ENCODE measurements at places on chromosomes 4 and X. TPM values are rescaled to one million over a fixed set of nuclear protein-coding genes. Genes with fewer than 3 reads are reported as not detected.
A peak's percentile ranks its signal among the peaks of the same experiment; 100 is the strongest.

DNA sequence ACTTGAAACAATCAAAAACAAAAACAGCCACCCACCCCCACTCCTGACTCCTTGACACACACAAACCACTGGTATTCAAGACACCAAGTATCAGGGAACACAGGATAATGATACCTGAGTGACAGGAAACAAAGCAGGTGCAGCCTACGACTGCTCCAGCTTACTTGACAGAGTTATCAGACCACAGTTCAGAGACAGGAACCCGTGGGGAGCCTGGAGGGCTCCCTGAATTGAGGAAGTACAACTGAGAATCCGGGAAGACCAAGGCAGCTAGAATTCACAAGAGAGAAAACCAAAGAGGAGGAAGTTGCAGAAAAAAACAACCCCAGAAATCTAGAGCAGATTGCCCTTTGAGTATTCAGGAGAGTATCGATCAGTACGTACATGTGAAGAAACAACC is 20.5 kb downstream of the COMMD8 start:
- DNase-seq = no peak

- DNase-seq = no peak
Observed at GRCh38 chrX:38052096-38052495, 45.7 kb downstream of the SYTL5 start.

DNA sequence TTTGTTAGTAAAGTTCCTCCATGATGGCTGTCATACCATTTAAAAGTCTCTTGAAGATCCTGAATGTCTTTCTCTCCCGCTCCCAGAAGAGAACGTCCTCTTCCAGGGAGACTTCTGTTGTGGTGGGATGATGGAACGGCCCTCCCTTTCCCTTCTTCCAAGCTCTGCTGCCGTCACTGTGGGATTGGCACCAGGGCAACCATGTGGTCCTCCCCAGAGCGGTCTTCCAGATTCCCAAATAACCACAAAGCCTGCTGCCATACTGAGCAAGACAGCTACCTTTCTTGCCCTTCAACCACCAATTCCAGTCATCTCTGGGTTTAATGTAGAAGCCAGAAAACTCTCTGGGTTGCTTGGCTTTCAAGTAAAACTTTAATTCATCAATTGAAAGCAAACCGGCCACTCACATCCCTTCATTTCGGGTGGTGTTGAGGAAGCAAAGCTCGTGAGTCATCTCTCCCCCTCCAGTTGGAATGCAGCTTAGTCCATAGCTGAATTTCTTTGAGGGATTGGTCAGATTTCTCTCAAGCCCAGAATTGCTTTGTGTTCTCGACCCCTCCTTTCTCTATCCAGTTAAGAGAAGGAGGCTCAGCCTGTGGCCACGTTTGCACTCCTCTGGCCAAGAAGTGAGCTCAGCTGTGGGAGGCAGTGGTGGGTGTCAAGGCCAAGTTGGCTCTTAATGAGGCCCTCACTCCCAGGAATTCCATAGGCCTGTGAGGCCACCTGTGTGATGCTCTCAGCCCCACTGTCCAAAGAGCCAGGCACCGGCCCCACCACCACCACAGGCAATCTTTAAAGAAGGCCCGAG is 36.9 kb downstream of the FHDC1 start:
- no peak for DNase-seq

Gene BRS3
- not detected for total RNA-seq

Gene PLK4
- 5.0 TPM for total RNA-seq

- peak; percentile 59 for DNase-seq
Observed at GRCh38 chr4:304969-305680, at the start of gene ZNF732. Gene ZNF732, minus strand, starts transcription at chr4:305474. Its CDS starts 164 bp downstream, at chr4:305310.

DNA sequence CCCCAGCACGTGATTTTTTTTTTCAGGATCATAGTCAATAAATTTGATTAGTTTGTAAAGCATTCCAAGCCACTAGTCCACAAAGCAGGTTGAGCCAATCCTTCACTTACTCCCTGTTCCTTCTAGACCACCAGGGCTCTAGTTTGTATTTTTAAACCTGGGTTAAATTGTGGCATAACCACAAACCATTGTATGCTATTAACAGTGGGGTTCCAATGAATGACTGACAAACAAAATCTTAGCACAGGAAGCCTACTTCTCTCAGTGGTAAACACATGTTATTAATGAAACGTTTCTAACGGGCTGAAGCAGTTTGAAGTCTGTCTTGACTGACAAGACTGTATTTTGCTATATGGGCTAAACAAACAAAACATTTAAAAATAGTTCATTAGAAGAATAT is 48.6 kb upstream of the GYPA start:
- no peak for DNase-seq

DNA sequence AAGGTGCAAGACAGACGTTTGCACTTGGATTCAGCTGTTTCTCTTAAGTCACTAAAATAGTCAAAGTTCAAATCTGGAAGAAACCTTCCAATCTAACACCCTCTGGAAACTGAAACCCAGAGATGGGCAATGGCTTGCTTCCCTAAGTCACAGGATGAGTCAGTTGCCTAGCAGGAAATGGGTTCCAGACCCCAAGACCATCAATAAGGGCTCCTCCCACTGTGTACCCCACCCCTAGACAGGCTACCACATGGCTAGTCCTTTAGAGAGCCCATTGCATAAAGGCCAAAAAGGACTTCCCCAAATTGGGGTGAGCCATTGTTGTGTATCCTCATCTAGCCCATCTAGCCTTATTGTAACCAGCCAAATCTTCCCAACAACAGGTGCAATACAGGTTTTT is 216.2 kb downstream of the HS6ST2 start:
- DNase-seq = no peak

DNA sequence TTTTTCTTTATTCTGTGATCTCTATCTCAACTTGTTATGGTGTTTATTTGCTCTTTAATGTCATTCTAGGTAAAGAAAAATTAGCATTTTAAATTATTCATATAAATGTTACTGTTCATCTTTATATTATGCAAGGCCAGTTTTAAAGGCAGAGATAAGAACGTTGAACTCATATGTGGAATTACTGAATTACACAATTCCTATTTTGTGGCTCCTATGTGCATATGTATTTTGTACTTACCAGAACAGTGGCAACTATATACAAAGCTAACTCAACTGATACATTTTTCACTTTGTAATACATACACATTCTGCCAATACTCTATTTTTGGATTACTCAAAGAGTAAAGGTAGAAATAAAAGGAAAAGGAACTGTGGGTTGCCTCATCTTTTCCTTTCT is 533.2 kb upstream of the NR3C2 start:
- no peak for DNase-seq

DNA sequence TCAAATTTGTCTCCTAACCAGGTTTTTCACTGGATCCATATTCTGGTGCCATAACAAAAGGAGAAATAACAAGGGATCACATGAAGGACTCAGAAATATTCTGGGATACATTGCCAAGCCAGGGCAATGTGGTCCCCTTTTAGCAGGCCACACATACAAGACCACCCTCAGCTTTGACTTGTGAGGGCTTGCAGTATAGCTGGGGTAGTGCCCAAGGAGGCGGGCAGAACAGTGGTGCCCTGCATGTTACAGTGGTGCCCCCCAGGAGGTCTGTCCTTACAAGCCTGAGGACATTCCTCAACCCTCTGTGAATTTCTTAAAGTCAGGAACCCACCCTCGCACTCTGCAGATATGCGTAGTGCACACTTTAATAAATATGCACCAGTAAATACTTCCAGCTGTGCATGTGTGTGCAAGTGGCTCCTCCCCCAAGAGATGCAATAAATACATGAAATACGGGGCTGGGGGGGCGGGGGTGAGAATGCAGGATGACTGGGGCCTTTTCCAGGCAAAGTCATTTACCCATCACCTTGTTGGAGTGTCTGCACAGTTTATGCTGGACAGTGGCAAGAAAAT is 34.4 kb upstream of the TBL1X start:
- DNase-seq = no peak

GRCh38 chrX:39144323-39144722 is 343.1 kb downstream of the MID1IP1 start:
- DNase-seq = no peak

DNA sequence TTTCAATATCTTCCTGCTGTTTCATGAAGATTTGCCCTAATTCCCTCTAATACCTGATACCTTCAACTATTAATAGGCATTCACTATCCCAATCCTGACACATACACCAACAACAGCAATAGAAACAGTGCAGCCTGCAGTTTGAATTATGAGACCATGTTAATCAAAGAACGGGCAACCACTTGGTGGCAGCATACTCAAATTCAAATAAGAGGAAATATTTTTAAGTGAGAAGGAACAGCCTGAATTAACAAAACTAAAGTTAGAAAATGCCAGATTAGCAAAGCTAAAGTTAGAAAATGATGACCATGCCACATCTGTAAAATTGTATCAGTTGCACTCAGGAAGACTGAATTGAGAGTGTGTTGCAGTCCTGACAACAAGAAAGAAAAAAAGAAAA is 204.9 kb downstream of the SMARCA1 start:
- no peak for DNase-seq

GRCh38 chrX:9542761-9543111 is 77.9 kb downstream of the TBL1X start:
- DNase-seq = no peak

DNA sequence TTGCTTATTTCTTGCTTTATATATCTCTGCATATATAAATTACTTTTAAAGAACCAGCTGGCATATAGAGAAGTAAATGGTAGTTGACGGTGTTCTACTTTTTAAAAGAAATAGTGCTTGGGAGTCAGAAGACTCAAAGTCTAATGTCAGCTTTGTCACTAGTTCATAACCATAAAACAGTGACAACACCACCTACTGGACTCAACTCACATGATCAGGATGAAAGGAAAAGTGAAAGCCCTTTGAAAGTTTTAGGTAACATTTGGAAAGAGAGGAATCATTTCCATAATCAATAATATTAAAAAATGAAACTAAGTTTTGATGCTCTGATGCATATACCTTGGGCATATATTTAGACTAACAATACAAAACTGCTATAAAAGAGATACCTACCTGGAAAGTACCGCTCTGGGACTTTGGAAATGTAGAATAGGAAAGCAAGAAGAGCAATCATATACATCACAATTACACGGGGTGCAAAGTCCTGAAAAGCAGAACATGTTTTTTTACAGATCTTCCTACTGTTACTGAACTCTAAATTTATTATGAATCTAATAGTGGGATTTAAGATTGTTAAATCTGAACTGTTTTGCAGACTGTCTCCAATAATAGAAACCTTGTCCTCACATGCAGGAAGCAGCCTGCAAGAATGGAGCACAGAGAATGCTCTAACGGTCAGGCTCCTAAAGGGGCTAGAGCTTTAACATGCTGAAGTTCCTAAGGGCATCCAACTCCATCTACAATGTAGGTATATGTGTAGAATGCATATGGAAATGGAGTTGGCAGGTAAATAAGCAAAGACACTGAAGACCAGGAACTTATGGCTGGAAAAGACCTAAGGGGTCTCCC is 15.6 kb downstream of the PAQR3 start:
- no peak for DNase-seq

DNA sequence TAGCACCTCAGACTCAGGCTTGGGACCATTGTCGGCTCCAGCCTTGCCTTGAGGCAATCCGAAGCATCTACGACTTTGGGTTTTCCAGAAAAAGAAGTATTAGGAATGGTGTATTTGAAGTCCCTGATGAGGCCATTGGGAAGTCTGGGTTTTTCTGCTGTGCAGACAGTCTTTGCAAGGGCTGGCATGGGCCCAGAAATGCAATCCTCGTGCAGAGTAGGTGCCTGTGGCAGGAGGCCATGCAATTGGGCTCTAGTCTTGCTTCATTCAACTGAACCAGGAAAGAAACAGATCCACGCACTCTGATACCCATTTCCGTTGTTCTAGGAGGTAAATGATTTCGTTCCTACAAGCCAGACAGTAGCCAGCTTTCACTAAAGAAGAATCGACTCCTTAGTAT is 12.4 kb downstream of the ZFP92 start:
- DNase-seq = no peak

DNA sequence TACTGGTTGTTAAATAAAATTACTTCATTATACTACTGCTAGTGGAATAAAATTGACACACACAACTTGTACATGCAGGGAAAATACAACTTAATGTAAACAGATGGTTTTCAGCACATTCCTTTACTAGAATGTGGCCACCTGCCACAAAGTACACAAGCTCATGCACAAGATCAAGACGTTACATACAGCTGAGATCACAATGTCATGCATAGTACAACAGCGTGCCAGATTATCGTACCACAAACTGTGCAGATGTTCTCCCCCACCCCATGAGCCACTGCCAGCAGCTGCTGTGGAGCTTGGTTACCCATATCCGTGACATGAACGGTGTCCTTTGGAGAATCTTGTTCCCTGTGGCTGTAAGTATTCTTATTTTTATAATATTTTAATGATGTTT is 27.7 kb downstream of the FBXO8 start:
- no peak for DNase-seq

GRCh38 chr4:80611678-80611979 is 276.1 kb downstream of the CFAP299 start:
- DNase-seq = no peak

DNA sequence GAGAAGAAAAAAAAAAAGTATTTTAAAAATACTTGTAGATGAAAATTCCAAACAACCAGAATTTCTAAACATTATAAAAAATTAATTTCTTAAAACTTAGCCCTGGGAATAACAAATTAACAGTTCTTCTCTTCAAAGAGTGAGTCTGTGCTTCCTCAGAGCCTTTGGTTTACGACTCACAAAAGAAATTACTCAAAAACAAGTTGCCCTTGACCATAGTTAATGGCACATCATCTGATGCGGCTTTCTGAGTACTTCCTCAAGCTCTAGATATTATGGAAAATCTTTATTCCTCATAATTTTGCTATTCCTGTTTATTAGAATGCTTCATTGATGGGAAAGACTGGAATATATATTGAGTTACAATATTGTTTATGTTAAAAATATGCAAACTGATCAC is 23.7 kb downstream of the TAPT1 start:
- no peak for DNase-seq

Gene GATA1
- total RNA-seq = not detected

GRCh38 chrX:15511563-15511962 is 11.0 kb downstream of the BMX start:
- no peak for DNase-seq

DNA sequence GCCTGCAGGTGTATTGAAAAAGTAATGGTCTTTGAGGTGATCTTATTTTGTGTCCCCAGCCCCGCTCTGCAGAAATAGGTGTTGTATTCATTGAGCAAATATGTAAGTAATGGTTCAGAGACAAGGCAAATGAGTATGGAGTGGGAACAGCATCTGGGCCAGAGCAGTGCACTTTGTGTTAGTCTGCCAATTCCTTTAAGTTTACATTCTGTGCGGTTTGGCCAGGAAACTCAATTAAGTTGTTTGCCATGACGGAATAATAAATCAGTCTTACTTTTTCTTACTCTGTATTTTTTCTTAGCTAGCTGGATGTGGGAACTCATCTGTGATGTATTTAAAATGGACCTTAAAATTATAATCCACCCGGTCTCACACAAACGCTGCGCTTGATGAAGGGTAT is 12.6 kb downstream of the DCLK2 start:
- DNase-seq = no peak
